Calu3 (cell line): ENCODE measurements at places on chromosomes 7 and 10. TPM values are rescaled to one million over a fixed set of nuclear protein-coding genes. Genes with fewer than 3 reads are reported as not detected.

- DNase-seq, result no peak
Observed at GRCh38 chr10:11304906-11305585, 287.4 kb downstream of the CELF2 start.

DNA sequence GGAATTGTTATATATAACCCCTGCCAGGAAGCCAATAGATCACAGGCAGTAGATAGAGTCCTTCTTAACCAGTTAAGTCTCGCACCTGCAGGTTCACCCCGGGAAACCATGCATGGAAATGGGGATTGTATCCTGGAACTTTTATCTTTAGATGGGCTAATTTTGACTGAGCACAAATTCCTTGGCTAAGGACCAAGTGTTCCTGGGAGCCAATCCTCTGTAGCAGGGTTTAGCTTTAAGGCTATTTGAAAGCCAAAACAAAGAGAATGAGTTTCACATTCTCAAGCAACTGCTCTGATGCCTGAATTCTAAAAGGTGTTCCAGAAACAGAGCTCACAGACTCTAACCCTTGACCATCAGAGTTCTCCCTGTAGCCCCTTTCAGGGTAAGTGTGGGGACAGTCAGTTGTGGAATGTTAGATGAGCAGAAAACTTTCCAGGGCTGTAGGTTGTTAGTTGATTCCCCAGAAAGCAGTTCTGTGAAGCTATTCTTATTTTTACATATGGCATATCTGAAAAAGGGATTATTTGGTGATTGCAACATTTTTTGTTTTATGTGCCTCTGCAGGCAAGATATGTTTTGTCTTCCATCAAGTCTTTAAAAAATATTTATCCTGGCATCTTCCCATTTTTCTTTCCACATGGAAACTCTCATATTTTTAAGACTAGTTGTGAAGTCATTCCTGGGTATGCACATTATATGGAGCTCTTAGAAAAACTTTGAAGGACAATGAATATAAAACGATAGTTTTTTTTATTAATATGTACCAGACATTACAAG lies 16.2 kb upstream of the NPVF start:
- DNase-seq, result no peak

- DNase-seq, result no peak
Observed at GRCh38 chr10:124422742-124423141, 4.0 kb upstream of the OAT start.

- DNase-seq, result no peak
Observed at GRCh38 chr7:47661051-47661714, 79.3 kb upstream of the TNS3 start.

SLC26A5 gene
- not detected in 2 replicates for total RNA-seq

UNCX gene
- not detected in 2 replicates for total RNA-seq
